D341Med (cell line): ENCODE measurements at places on chromosomes 4 and X.
A peak's percentile ranks its signal among the peaks of the same experiment; 100 is the strongest.

DNA sequence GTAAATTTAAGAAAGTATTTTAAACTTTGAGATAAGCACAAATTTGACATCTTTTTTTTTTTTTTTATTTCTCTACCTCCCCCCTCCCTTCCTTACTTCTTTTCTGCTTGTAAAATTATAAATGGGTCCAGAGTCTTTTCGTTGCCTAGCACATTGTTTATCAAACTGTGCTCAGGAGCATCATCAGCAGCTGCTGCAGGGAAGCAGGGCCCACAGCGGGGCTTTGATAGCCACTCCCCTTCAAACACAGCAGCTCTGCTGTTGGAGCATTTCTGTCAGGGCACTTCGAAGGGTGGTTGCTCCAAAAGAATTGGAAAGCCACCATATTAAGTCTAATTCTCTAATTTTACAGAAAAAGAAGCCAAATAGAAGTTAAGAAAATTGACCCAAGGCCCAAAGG, 588.3 kb downstream of the SPRY1 start:
- no peak for DNase-seq

GRCh38 chr4:6290769-6291547, 21.3 kb downstream of the WFS1 start:
- DNase-seq: no peak

GRCh38 chr4:31518796-31519250, 798.7 kb downstream of the PCDH7 start:
- DNase-seq: no peak

DNA sequence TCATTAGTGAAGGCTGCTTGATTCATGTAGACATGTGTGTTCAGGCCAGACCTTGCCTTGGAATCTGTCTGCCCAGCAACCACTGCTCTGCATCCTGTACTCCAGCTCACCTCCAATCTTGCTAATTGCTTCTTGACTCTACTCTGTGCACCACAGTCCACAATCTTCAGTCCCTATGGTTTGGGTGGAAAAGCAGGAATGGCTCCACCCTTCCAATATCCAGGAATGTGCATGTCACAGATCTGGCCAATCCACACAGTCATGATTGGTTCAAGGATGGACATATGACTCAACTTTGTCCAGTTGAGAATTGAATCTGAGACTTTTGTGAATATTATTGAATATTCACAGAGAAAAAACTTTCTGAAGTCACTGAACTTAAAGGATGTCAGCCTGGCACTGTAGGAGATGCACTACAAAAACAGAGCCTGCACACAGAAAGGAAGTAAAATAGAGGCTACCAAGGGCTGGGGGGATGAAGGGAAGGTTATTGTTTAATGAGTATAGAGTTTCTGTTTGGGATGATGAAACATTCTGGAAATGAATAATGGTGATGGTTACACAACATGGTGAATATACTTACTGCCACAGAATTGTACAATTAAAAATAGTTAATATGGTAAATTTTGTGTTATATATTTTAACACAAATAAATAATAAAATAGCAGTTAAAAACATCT, 161.3 kb upstream of the USP38 start:
- DNase-seq: no peak

DNA sequence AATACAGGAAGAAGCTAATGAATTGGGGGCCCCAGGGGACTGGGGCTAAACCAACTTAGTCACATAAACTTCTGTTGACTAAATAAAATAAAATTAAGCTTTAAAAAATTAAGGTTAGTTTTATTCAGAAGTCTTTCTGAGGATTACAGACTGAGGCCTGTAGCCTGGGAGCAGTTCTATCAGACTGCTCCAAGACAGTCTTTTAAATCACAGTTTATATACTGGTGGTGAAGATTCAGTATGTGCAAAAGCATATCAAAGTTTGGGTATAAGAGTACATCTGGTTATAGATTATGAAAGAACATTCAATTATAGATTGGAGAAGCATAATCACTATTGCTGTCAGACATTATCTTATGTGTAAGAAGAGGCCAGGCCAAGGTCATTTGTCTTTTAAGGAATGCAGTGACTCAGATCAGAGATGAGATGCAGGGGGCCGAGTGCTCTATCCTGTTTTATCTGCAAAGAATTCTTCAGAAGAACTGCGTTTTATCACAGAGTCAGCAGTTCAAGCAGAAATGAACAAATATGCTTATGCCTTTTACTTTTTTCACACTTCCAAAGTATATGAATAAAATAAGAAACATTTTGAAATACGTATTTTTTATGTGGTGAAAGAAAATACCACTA, 109.4 kb downstream of the PDHA2 start:
- DNase-seq: no peak

- DNase-seq: no peak
Observed at GRCh38 chr4:150973626-150974251, 41.3 kb downstream of the LRBA start.

DNA sequence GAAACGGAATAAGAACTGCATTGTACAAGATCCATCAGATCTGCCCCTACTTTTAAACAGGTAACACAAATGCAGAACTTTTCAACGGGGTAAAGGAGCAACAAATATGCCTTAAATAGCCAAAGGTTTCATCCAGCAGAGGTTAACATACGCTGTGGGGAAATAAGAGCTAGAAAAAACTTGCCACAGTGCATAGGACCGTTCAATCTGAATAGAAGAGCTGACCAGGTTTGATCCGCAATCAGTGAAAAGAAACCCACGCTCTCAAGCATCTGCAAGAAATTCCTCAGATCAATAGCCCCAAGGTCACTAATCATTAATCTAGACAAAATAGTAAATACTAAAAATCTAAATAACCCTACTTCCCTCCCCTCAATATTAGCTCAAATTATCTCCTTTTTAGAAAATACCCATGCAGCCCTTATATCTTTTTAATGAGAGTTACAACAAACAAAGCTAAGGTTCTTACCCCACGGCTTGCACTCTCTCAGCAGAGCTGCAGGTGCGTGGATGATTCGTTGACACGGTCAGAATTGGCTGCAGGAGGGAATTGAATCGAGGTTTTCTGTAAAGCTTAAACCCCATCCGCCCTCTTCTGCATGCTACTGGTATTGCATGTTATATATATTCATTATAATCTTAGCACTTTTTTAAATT, at the start of gene TLR10:
Gene TLR10 (minus strand): TSS at position 539 of the 657 bp plus-strand sequence. CDS start 7,400 bp downstream, outside the sequence.
- peak; percentile 64 for DNase-seq

GRCh38 chrX:96715481-96715880, 30.8 kb downstream of the DIAPH2 start:
- DNase-seq: no peak

GRCh38 chr4:153713866-153714646, 30.0 kb downstream of the TLR2 start:
- DNase-seq: no peak

DNA sequence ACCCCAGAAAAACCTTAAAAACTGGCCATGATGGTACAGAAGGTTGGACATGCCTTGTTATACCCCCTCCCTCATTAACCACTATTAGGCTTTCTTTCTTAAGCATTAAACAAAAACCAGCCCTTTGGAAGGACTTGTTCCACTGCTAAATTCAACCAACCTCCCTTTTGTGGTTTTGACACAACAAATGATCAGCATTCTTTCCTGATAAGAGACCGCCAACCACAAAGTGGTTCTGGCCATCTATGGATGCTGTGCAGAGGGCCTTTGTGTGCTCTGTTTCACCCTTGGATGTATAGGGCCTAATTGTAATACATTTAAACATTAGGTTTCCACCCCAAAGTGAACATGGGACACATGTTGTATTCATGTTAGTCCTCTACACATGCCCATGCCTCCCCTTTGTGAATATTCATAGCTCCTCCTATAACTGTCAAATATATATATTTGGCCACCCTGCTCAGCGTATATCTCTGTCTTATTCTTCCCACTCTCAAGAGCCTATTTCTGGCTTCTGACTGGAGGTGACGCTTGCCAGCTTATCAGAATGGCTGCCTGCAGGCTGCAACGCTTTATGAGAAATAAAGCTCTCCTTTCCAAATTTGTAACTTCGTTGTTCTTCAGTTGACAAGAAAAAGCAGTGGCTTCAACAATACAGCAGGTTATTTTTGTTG, 126.6 kb downstream of the NPNT start:
- DNase-seq: no peak

GRCh38 chrX:97060020-97060419, 176.3 kb downstream of the RPA4 start:
- DNase-seq: no peak

- DNase-seq: no peak
Observed at GRCh38 chr4:30838331-30838730, 118.2 kb downstream of the PCDH7 start.

GRCh38 chrX:38760883-38761282, 40.4 kb upstream of the MID1IP1 start:
- no peak for DNase-seq

DNA sequence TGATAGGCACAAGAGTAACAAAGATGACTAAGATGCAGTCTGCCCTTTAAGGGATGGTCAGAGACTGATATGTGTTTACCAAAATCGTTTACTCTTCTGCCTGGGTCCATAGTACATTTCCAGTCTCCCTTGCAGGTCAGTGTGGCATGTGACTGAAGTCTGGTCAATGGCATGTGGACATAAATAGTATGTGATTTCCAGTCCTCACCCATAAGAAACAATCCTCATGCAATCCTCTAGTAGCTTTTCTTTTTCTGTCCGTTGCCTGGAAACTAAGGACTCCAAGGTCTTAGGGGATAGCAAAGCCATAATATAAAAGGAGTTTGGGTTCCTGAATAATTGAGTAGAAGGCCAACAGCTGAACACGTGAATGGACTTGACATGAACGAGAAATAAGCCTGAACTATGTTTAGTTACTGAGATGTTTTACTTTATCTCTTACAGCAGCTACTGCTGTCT, 1.1 kb downstream of the SLC9B2 start:
- DNase-seq: peak; percentile 28

- DNase-seq: no peak
Observed at GRCh38 chr4:184422378-184422777, 52.0 kb downstream of the IRF2 start.

GRCh38 chr4:37241647-37242046, 2.9 kb upstream of the NWD2 start:
- no peak for DNase-seq

DNA sequence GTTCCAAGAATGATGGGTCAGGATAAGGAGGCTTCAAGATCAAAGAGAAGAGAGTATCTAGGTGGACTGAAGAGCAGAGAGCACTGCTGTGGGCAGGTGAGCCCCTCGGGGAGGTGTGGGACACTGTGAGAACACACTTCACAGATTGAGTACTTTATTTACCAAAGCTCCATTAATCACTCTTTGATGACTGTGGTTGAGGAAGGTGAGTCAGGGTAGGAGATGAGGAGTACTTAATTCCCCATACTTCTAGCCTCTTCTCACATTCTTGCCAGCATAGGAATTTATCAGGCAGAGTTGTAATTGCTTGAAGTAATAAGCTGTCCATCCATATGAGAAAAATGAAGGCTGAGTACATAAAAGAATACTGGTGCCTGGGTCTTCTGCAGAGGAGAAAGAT, 375.3 kb downstream of the PCDH10 start:
- no peak for DNase-seq
